ENCODE measurements at places on chromosomes 2 and 18. TPM values are rescaled to one million over a fixed set of nuclear protein-coding genes. Genes with fewer than 3 reads are reported as not detected.

- no peak for DNase-seq
These were observed 334.8 kb downstream of the MYCN start for GRCh38 chr2:16275131-16275530.

DNA sequence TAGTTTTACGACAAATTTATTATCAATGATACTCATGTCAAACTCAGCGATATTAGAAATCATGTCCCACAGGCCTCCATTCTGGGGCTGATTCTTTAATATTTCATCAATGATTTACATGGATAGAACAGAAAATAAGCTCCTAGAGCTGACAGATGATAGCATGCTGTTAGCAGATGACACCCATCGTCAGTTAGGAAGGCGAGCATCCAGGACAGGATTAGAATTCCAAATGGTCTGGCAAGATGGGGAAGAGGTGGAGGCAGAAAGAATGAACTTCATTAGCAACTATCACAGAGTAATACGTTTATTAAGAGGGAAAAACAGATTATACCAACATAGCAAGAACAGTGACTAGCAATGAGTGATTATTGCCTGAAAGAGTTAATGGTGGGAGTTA lies 46.2 kb upstream of the ACVR1 start:
- no peak for DNase-seq

DNA sequence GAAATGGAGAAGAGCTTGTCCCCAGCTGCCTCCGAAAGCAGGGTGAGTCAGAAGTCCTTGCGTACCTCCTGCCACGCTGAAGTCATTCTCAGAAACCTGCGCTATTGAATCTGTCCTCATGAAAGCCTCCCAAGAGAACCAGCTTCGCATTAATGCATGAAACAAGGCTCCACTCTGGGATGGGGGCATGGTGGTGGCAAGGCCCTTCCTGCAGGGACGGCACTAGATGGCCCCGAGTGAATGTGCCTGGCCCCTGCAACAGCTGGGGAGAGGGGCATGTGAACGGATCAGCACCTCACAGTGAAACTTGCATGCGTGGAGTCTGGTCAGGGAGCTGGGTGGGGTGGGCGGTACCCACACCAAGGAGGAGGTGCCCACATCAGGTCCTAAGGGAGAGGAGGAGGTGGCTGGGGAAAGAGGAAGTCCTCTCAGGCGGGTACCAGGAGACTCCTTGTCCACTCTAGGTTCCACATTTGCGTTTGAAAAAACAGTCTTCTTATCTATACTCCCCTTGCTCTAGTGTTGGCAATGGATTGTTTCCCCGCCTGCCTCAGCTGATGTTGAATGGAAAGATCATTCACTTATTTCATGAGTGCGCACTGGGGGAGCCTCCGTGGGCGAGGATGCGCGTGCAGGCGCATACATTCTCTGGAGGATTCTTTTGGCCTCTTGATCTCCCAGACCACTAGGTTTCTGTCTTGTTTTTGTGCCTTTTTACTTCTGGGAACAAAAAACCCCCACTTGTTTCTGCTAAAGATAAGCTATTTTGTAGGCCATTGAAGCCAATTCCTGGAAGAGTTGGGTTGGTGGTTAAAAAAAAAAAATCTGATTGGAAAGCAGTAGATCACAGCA lies 104.7 kb downstream of the KLHL29 start:
- DNase-seq = peak; percentile 59

DNA sequence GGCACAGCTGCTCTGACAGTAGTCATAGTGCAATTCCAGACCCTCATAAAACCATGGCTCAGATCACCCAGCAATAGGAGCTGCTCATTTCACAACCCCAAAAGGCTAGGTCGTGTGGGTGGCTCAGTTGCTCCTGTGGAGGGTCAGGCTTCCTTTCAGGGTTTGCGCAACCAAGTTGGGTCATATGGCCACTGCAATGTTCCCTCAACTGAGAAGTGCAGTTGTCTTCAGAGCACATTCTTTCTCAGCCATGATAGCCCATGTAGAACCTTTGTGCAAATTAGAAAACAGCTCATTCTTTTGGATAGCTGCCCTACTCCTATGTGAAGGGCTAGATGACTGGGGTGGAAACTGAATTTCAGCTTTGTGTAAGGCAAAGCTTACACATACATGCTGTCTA lies 3.2 kb downstream of the SERPINB13 start:
- DNase-seq = no peak

- no peak for DNase-seq
These were observed 29.0 kb downstream of the MYO3B start for GRCh38 chr2:170206805-170207407.

DNA sequence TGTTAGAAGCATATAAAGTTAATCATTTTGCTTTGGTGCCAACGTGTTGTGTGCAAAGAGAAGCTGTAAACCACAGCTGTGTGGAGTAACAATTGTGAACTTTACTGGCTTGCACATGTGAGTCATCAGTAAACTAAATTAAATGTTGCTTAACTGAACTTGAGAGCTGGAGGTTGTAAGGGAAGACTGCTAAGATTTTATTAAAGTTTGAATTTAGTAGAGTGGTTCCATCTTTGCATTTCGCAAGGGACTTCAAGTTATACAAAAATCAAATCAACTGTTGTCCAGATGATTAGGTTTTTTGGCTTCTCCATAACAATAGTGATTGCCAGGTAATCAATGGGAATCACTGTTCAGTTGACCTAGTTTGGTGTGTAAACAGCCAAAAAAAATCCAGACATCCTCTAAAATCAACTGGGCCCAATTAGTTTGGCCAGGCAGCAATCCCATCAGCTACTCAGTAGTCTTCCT lies 247.4 kb downstream of the MYO3B start:
- DNase-seq = no peak

DNA sequence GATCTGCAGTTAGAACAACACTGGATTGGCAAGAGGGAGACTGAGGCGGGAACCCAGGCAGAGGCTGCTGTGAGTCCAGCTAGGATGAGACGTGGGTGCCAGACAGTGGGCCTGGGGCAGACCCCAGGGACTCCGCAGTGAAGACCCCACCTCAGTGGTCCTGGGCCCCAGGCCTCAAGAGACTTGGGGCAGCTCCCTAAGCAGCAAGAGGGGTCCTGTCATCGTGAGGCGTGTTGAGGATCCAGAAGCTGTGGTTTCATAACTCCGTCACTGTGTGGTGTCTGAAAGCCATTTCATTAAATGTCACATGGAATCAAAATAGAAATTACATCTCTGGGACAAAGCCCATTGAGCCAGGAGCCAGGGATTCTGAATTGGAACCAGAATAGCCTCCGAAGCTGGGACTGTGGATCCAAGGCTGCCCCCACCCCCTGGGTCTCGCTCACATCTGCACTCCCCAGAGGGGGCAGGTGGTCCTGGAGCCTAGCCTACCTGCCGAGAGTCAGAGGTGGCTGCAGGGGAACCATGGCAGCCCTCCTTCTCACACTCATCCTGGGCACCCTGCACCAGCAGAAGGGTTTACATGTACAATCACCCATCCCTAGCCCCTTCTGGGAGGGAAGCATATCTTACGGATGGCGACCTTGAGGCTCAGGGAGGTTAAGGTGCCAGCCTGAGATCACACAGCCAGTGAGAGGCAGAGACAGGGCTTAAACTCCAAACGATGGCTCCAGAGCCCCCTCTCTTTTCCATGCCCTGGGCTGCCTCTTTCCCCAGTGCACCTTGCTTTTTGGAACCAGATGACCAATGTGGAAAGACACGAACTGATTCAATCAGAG lies 23.2 kb downstream of the RRM2 start:
- DNase-seq = no peak

DNA sequence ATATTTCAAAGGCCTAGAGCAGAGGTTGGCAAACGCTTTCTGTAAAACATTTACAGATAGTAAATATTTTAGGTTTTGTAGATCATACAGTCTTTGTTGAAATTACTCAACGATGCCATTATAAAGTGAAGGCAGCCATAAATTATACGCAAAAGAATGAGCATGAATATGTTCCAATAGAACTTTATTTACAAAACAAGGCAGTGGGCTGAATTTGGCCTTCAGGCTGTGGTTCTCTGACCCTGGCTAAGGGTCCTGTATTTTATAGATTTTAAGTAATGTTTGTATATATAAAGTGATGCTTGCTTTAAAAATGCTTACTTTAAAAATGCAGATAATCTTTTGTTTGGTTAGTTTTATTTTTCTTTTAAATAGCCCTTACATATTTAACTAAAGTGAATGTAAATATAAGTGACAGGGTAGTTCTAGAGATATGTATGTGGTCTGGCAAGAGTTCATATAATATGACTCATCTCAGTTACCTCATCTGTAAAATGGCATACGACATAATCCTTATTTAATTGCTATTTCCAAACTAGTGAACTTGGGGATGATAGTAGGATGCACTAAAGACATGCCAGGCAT lies 51.7 kb upstream of the ATP5MC3 start:
- DNase-seq = no peak

DYNAP gene
- not detected for total RNA-seq

UNC80 gene
- total RNA-seq = not detected

TUBA3E gene
- total RNA-seq = not detected

RAPGEF4 gene
- 0.28 TPM for total RNA-seq

SLC40A1 gene
- total RNA-seq = 4.2 TPM
